Effector CD8-positive, alpha-beta T cell (primary cell): ENCODE measurements at places on chromosomes 3 and 15.

DNA sequence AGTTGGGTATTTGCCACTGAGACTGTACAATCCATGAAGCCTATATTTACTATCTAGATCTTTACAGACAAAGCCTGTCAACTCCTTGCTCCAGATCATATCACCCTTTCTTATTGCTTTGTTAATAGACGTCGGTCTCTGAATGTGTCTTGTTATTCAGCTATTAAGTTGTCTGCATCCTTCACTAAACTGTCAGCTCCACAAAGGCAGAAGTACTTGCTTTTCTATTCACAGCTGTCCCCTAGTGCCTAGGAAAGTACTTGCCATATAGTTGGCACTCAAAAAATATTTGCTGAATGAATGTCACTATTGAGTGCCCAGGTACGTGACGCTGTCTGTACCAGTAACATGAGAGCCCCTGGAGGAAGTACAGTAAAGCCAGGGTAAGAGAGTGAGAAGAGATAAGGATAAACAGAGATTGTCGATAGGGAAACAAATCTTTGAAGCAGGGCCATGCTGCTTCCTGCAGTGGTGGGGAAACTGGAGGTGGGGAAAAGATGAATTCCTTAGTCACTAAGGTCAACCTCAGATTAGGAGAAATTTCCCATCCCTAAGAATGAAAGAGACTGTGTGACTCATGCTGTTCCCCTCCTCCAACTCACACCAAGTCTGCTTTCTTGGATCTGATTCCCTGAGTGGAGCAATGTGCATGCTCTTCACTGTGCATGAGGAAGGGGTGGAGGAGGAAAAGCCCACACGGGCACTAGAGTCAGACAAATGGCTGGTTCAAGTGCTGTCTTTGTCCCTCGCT is 36.3 kb downstream of the PRICKLE2 start:
- no peak for DNase-seq

- no peak for DNase-seq
Measured at GRCh38 chr3:45056608-45057301, 30.7 kb downstream of the CLEC3B start.

GRCh38 chr15:94924971-94925598 is 693.7 kb downstream of the MCTP2 start:
- DNase-seq, result no peak

DNA sequence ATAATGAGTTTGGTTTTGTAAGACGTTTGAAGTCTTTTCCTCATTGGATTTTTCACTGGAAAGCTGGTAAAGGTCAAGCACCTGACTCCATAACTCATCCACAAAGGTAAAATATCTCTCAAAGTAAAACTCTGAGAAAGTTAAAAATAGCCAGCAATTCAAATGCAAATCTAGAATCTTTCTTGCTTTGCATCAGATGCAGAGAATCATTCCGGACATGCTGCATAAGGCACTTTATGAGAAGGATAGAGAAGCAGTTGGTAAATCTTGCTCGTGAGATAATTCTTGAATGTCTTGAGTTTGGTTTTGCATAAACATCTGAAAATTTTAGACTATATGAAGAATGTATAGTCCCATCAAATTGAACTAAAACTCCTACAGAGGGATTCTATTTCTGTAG is 9.1 kb downstream of the KCNMB2 start:
- no peak for DNase-seq

GRCh38 chr3:162072656-162073164 is 576.1 kb downstream of the OTOL1 start:
- DNase-seq, result no peak

DNA sequence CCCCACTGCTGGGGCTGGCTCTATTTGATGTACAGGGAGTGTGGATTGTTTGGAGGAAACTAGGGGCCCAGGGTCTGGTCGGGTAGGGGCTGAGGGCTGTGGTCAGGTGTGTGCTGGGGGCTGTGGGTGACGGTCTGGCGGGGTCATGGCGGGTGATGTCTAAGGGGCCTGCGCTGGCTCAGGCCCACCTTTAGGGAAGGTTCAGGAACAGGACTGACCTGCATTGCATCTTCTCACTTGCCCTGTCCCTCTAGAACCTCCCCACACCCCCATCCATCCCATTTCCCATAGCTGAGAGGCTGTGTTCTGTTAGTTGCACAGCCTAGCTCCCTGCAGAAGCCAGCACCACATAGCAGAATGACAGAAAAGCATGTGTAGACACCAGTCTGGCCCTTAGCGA is 39.1 kb downstream of the SCN5A start:
- DNase-seq, result no peak

GRCh38 chr3:169297214-169297613 is 366.3 kb downstream of the MECOM start:
- no peak for DNase-seq

DNA sequence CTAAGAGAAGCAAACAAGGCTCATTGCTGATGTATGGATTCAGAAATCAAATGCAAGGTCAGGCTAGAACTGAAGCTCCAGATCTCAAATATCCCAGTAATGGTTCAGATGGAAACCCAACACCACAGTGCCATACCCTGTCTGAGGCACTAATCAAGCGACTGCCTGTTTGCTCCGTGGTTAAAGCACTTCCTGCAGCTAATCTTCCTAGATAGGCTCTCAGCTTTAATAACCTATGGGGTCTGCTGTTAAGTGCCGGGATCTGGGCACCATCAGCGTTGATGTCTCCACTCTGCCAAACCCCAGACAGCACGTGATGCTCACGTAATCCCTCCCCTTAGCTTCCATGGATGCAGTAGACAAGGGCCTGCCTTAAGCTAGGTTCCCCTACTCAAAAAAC is 262.6 kb downstream of the MECOM start:
- DNase-seq, result no peak

- no peak for DNase-seq
Measured at GRCh38 chr3:61055447-61055846, 195.8 kb downstream of the FHIT start.

DNA sequence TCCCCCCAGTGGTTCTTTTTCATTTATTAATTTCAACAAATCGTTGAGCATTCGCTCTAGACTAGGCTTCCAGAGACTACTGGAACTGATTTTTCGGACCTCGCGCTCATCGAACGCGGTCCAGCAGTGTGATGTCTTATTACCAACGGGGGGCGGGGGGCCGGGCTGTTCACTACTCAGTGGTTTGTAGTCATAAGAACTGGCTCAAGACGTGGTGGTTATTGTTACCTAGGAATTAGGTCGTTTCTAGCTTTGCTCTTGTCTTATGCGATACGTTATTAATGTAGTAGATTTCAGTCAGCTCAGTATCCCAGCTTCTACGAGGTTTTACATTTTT is 858 bp downstream of the RBM5 start:
- no peak for DNase-seq

GRCh38 chr3:191476066-191476772 is 15.3 kb downstream of the PYDC2 start:
- no peak for DNase-seq

DNA sequence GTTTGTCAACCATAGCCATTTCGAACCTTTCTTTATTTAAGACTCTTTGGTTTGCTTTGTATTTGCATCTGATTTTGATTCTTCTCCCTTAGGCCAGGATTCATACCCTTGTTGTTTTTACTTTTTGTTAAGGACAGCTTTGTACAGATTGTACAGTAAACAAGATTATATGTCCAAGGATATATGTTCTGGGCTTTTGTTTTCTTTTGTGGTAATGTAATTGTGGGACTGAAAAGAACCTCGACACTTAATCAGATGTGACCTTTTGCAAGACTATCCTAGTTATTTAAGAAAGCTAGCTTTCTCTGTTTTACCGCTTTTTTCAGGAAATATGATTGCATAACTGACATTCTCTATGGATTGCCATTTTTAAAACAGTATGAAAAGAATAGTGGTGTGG is 67.0 kb upstream of the SAMMSON start:
- DNase-seq, result no peak

DNA sequence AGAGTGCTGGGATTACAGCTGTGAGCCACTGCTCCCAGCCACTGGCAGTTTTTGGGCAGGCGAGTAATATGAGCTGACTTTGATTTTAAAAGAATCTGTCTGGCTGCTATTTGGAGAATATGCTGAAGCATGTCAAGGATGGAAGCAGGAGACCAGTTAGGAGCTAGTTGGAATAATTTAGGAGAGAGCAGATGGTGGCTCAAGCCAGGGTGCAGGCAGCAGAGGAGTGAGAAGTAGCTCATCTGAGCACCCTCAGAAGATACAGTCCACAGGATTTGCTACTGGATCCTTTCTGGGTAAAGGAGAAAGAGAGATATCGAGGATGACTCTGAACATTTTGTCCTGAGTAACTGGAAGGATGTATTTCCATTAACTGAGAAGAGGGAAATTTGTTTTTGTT is 30.4 kb upstream of the BDH1 start:
- no peak for DNase-seq

DNA sequence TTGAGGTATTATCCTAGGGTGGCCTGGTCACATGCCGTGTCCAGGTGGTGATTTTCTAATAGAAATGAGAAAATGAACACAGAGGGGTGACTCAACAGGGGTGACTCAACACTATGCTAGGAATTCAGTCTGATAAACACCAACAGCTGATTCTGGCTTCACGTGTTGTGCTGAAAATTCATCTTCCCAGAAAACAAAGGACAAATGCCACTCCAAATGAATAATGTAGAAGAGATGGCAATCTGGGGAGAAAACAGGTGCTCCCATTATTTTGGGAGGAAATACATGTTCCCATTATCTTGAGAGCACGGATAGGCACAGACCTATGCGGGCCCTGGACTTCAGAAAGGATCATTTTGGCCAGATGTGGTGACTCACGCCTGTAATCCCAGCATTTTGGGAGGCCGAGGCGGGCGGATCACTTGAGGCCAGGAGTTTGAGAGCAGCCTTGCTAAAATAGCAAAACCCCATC is 101.2 kb upstream of the MEX3B start:
- DNase-seq, result no peak

DNA sequence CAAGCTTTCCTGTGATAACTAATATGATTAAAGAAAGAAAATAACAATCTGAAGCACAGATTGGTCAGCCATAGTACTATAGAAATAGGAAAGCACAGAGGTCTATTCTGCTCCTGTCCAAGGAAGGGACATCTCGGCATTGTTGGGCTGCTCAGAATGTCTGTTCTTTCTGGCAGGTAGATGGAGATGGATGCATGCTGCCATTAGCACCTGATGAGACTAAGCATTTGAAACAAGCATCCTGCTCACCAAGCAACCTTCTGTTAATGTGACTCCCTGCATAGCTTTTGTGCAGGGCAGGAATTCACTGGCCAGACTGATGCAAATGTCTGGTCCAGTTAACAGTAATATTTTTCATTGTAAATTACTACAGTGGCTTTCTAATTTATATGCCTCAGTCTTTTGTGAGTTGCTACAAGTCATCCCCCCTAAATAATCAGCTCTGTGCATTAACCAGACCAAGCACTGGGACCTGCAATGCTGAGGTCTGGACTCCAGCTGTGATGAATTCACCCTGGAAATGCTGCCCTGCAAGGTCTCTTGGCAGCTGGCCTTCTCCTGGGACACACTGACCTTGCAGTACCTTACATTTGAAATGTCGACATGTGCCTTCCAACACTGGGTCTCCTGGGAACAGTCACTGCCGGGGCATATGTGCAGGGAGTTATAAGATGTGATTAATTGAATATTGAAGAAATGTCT is 1123.7 kb downstream of the IGSF11 start:
- no peak for DNase-seq

GRCh38 chr3:129123314-129124060 is 1.9 kb upstream of the RAB43 start:
- DNase-seq, result no peak

DNA sequence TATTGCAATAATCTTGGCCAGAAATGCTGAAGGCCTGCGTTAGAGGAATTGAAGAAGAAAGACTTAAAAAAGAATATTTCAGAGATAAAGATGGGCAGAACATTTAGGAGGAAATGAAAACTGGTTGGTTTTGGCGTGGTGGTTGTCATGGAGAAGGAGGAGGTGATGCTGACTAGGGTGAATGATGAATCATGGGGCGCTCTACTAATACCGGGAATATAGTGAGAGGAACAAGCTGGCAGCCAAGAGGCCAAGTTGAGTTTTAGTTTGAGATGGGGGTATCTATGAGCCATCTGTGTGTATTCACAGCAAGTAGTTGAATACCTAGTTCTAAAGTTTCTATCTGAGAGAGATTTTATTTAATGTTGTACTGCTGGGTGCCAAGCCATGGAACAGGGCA is 6.8 kb upstream of the GAP43 start:
- DNase-seq, result no peak

DNA sequence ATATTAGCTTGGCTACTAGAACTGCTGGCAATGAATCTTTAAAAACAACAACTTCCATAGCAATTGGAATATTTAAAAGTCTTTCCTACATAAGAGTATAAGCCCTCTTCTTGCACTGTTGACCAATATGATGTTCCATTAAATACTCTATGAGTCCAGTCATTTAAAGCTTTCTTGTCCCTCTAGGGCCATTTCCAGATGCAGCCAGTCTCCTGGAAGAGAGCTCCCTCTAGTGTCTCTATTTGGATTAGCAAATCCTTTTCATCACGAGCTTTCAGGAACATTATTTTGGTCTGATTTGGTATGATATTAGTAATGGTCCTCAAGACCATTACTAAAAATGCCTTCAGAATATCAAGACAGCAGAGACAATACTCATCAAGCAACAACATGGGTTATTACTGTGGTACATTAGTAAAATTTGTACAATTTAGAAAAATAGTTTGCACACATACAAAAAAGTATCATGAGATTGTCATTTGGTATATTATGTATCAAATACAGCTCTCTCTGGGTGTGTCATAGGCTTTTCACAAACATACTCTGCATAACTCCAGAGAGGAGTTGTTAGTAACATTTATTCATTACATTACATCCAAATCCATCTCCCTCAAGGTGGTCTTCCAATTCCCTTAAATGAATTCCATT is 101.3 kb downstream of the DPH6 start:
- no peak for DNase-seq

DNA sequence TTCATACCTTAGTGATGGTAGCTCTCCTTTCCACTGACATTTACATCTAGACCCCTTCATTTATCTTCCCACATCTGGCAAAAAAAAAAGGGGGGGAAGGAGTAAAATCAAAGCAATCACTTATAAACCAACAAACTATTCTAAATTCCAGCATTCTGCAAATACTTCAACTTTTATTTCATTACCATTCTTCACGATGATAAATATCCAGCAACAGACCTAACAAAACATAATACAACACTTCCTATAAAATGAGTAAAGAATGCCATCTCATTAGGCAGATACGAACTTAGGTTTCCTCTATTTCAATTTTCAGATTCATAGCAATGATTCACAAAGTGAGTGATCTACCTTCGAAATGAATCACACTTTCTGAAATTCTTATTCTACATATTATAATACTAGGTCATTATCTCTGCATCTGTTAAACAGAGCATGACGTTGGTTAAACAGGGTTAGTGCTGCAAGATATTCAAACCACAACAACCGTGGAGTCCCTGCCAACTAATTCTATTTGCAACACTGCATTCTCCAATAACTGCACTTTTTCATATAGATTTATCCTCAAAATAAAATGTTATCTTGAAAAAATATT is at the start of gene LRRFIP2:
Gene LRRFIP2 (minus strand): TSS at position 51 of the 595 bp plus-strand sequence. CDS start 25,599 bp downstream, outside the sequence.
- no peak for DNase-seq
